ENCODE measurements at places on chromosomes 7 and 10. TPM values are rescaled to one million over a fixed set of nuclear protein-coding genes. Genes with fewer than 3 reads are reported as not detected.

The HYAL4 gene
- total RNA-seq: not detected

The POU6F2 gene
- total RNA-seq: 0.28 TPM

The CNTNAP2 gene
- total RNA-seq: 1.1 TPM

The NPTX2 gene
- not detected for total RNA-seq

The LRCH4 gene
- total RNA-seq: 296 TPM

The PTPRN2 gene
- 1.9 TPM for total RNA-seq

The NRF1 gene
- total RNA-seq: 39.8 TPM

The NUP42 gene
- 41.6 TPM for total RNA-seq

The RTKN2 gene
- 0.31 TPM for total RNA-seq

The TRIM73 gene
- 21.1 TPM for total RNA-seq

The TSPAN12 gene
- not detected for total RNA-seq

The CHST12 gene
- total RNA-seq: 159 TPM

The UNC5B gene
- 0.09 TPM for total RNA-seq

The ADRB1 gene
- total RNA-seq: 0.12 TPM

The CPA2 gene
- not detected for total RNA-seq

The WEE2 gene
- total RNA-seq: 0.16 TPM

The PAOX gene
- 5.5 TPM for total RNA-seq

The HOXA3 gene
- total RNA-seq: 0.78 TPM

The POM121 gene
- 80.9 TPM for total RNA-seq

The CCDC71L gene
- 26.5 TPM for total RNA-seq

The MYOF gene
- total RNA-seq: 2.0 TPM

The LMOD2 gene
- not detected for total RNA-seq

The TAS2R5 gene
- total RNA-seq: 1.3 TPM

The SUGCT gene
- not detected for total RNA-seq

The SEMA3D gene
- not detected for total RNA-seq

The ZNF488 gene
- not detected for total RNA-seq

The STEAP1B gene
- total RNA-seq: not detected

The PRKCQ gene
- total RNA-seq: 61.3 TPM

The SFMBT2 gene
- 50.4 TPM for total RNA-seq

The GRM3 gene
- total RNA-seq: not detected

The HABP2 gene
- not detected for total RNA-seq

The GPR141 gene
- total RNA-seq: 55.2 TPM

The PIK3AP1 gene
- total RNA-seq: 137 TPM

The GIMAP2 gene
- 61.0 TPM for total RNA-seq

The CCDC172 gene
- total RNA-seq: not detected

The IDI1 gene
- 163 TPM for total RNA-seq

The TRIM24 gene
- total RNA-seq: 15.2 TPM
